Stimulated activated CD4-positive, alpha-beta T cell treated with anti-CD3 and anti-CD28 coated beads, Interleukin-15, amount 100 ng/mL, for 48 hours (primary cell): ENCODE measurements at places on chromosomes 16 and 17.

GRCh38 chr16:30369938-30370455, 297 bp downstream of the TBC1D10B start:
- no peak for DNase-seq

GRCh38 chr16:47916266-47916665, 239.5 kb downstream of the ABCC12 start:
- DNase-seq, result no peak

DNA sequence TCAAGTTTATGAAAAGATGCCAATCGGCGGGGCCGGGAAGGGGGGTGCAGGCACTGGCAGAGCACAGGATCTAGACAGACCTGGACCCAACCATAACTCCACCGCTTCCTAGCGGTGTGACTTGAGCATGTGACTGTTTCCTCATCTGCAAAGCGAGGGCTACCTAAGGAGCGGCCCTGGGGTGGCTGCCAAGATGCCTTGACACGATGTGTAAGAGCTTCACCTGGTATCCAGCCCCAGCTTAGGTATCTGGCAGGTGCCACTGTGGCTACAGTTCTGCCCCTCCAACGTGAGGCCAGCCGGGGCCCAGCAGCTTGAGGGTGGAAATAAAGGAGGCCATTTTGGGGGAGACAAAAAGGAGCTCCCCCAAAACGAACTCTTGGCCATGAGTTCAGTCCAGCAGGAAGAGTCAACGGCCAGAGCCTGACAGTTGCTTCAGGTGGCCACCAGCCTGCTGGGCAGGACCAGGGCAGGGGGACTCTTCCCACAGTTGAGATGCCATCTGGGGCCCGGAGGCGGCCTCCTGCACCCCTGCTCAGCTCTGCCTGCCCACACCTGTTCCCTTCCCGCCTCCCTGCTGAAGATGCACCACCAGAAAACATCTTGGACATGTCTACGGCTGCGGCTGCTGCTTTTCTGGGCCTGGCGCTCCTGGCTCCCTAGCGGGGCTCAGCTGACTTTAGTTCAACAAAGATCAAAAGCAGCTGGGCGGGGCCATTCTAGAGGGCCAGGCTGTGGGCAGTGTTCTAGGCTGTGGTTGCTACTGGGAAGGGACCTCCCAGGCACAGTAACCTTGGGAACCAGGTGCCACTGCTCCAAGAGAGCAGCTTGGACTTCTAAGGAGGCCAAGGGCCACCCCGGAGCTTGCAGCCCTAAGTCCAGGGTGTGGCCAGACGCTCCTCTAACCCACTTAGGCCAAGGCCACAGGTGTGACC, 3.4 kb upstream of the MTSS2 start:
- DNase-seq, result no peak

- DNase-seq, result no peak
Measured at GRCh38 chr16:21274172-21274726, 3.8 kb downstream of the CRYM start.

- no peak for DNase-seq
Measured at GRCh38 chr16:30949650-30950515, 1.0 kb downstream of the ORAI3 start.

- no peak for DNase-seq
Measured at GRCh38 chr16:68744744-68745280, 7.7 kb downstream of the CDH1 start.

DNA sequence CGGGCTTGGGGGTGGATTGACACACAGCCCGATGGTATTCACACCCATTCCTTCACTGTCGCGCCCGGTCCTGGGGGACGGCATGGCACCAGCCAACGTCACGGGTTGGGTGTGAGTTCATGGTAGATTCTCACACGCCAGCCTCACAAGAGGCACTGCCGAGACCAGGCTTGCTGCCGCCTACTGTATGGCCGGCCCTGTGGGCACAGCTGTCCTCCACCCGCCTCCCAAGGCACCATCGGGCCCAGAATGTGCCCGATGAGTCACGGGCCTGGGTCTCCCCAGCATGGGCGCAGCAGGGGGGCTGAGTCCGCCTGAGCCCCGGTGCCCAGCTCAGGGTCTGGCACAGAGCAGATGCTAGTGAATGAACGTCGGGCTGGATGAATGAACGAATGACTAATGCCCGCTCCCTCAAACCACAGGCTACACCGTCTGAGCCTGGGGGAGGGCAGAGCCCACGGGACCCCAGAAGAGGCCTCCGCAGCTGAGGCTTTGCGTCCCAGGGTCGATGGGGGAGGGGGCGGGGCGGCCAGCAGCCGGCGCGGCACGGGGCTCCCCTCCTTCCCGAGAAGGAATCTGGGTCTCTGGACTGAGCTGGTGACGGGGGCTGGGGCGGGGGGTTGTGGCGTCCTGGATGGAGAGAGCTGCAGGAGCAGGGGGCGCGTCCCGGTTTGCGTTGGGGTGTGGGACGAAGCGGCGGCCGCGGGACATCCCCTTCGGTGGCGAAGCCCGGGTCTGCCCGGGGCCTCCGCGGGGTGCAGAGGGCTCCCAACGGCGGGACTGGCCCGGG, 829 bp downstream of the PITPNM3 start:
- no peak for DNase-seq

DNA sequence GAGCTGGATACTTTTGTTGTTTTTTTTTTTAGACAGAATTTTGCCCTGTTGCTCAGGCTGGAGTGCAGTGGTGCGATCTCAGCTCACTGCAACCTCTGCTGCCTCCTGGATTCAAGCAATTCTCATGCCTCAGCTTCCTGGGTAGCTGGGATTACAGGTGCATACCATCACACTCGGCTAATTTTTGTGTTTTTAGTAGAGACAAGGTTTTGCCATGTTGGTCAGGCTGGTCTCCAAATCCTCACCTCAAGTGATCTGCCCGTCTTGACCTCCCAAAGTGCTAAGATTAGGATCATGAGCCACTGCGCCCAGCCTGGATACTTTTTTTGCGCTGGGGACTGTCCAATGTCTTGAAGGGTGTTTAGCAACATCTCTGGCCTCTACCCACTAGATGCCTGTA, 32.6 kb upstream of the XYLT1 start:
- no peak for DNase-seq

GRCh38 chr17:879546-880442, 97.6 kb downstream of the MRM3 start:
- peak; percentile 38 for DNase-seq

DNA sequence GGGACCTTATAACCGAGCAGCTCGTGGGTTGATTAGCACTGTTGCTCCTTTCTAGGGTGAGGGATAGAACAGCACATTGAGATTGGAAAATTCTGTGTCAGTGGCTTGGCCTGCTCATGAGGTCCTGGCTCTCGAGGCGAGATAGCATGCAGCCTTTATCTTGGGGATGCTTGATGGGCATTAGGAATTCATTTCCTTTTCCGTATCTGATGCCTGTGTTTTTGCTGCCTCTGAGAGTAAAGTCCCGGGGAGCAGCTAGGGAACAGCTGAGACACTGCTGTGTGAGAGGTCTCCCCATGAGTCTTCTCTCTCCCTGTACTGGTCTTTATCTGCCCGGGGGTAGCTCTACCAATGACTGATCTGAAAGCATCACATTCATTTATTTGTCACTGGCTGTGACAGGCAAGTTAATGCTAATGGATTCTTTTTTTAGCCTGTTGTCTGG, 14.5 kb downstream of the MSI2 start:
- DNase-seq, result no peak

DNA sequence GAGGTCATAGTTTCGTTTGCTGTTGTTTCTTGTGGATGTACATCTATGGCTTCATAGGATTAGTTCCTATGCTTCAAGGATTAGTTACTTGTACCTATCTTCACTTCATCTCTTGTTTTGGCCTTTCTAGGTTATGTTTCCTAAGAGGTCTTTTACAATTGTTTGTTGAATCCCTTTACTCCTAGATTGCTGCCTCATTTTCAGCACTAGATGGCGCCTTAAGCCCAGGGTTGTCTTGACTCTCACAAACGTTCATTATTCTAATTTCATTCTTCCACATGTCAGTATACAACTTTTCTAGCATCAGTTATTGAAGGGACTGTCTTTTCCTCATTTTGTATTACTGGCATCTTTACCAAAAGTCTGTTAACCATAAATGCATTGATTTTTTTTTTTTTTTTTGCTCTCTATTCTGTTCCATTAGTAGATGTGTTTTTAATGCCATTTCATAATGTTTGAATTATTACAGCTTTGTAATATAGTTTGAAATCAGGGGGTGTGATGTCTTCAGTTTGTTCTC, 45.0 kb upstream of the NACA2 start:
- DNase-seq, result peak; percentile 27

GRCh38 chr16:58732545-58733247, 1.4 kb downstream of the GOT2 start:
- DNase-seq, result no peak
